ENCODE measurements at places on chromosomes 5 and 9. TPM values are rescaled to one million over a fixed set of nuclear protein-coding genes. Genes with fewer than 3 reads are reported as not detected.

ZNF474 gene
- polyA plus RNA-seq, result not detected

TMC1 gene
- polyA plus RNA-seq, result not detected

AK8 gene
- polyA plus RNA-seq, result not detected

STARD4 gene
- 5.0 TPM for polyA plus RNA-seq

SLC6A18 gene
- not detected for polyA plus RNA-seq

LCN15 gene
- not detected for polyA plus RNA-seq

DNA sequence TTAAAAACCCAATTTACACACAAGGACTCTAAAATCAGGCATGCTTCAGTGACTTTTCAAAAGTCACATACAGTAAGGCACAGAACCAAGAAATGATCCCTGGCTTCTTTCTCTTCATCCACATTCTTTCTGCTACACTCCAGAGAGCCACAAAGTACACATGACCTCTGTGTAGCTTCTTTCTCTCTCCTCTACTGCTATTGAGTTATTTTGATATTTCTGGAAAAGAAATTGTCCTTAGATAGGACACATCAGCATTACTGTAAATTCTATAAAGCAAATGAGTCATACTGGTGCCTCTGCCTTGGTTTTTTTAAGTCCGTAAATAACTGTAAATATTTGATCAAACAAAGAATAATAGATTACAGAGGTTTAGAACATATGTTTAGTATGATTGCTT is 96.3 kb downstream of the KIAA0825 start:
- no peak overlapping the region for H3K27ac ChIP-seq
- DNase-seq, result no peak
- no peaks in the 10 kb centered on the region for H3K4me1 ChIP-seq
- H3K36me3 ChIP-seq, result no peaks in the 10 kb centered on the region
- no peaks in the 10 kb centered on the region for H3K27me3 ChIP-seq

- H3K27me3 ChIP-seq, result peaks cover 3% of the 10 kb centered on the region
- H3K27ac ChIP-seq, result no peak overlapping the region
- H3K4me3 ChIP-seq, result no peak overlapping the region
- H3K4me1 ChIP-seq, result no peaks in the 10 kb centered on the region
- DNase-seq, result no peak
- H3K36me3 ChIP-seq, result no peaks in the 10 kb centered on the region
These were observed 51.5 kb upstream of the SPATA31E1 start for GRCh38 chr9:87831159-87831558.

DNA sequence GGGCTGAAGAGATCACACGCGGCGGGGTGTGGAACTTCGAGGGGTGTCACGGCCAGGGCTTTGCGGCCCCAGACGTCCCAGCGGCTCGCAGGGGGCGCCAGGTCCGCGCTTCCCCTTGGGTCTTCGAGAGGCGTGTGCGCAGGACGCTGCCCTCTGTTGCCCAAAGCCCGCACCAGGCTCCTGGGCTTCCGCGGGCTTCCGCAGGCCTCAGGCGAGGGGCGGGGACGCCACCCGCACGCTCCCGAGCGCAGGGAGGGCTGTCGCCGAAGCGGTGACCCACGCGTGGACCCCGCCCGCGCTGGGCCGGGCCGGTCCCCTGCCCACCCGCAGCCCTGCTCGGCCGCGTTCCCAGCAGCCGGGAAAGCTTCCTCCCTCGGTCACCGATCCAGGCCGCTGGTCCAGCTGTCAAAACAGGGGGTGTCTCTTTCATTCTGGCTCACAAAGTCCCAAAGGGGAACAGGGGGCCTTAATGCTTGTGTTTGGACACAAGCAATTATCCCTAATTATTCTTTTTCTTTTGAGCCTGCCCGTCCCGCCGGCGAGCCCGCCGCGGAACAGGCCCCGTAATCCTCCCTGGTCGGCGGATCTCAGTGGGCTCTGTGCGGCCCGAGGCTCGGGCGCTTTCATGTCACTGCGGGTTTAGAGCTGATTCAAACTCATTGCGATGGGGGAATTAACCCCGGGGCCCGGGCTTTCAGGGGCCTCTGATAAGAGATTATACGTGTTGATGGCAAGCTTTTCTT is 60.6 kb downstream of the TMEM174 start:
- peaks cover 56% of the 10 kb centered on the region for H3K27me3 ChIP-seq
- H3K4me1 ChIP-seq, result peaks cover 33% of the 10 kb centered on the region
- no peak overlapping the region for H3K27ac ChIP-seq

DNA sequence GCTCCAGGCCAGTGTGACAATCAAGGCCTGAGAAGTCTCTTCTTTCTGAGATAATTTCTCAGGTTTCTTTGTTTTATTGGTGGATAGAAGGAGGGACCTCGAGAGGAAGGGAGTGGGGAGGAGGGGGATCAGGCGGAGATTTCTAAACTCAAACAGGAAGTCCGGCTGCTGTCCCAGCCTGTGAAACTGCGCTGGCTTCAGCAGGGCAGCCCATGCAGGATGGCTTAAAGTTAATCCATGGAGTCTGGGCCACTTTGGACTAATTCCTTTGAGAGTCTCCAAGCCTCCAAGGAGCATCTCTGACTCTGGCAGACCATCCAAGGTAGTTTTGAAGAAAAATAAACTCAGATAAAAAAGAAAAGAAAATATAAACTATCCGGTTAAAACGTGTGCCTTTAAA is 378.5 kb downstream of the MLLT3 start:
- no peak for DNase-seq
- peak overlapping the region; percentile 86 for H3K27ac ChIP-seq

- H3K4me3 ChIP-seq, result no peak overlapping the region
- peaks cover 13% of the 10 kb centered on the region for H3K36me3 ChIP-seq
These were observed 7.2 kb downstream of the TOR1A start for GRCh38 chr9:129816501-129817435.

- H3K36me3 ChIP-seq, result no peaks in the 10 kb centered on the region
- H3K27ac ChIP-seq, result no peak overlapping the region
- no peaks in the 10 kb centered on the region for H3K27me3 ChIP-seq
- H3K4me1 ChIP-seq, result no peaks in the 10 kb centered on the region
- no peak for DNase-seq
These were observed 192.8 kb downstream of the FER start for GRCh38 chr5:108940506-108940905.

Measured in naive thymus-derived CD8-positive, alpha-beta T cell (primary cell).